NCI-H226 (cell line): ENCODE measurements at places on chromosomes 3 and 15.

DNA sequence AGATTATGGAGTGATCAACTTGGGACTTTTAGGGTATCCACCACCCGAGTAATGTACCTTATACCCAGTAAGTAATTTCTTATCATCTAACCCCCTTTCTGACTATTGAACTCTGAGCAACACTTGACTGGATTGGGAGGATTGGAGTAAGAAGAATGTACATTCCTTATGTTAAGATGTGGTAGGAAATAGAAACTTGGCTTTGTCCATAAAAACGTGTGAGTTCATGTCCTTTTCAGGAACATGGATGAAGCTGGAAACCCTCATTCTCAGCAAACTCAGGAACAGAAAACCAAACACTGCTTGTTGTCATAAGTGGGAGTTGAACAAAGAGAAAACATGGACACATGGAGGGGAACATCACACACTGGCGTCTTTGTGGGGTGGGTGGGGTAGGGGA is 112.3 kb downstream of the PTPRG start:
- no peak for DNase-seq

GRCh38 chr3:107512108-107512507 is 10.7 kb upstream of the BBX start:
- DNase-seq = no peak

DNA sequence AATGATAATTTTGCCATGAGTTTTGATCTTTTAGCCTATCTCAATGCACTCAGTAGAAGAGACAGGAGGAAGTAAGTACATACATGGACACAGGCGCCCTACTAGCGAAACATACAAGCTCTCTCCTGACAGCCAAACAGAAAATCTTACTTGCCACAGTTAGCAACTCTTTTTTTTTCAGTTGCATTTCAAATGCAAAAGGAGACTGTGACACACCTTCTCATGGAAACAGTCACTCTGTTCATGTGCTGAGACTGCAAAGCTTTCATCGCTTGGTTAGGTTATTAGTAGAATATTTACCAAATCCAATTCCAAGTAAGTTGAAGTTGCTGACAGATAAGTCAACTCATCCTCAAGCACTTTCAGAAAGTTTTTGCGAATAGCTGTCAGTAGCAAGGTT is 223.3 kb downstream of the FOXP1 start:
- DNase-seq = no peak

DNA sequence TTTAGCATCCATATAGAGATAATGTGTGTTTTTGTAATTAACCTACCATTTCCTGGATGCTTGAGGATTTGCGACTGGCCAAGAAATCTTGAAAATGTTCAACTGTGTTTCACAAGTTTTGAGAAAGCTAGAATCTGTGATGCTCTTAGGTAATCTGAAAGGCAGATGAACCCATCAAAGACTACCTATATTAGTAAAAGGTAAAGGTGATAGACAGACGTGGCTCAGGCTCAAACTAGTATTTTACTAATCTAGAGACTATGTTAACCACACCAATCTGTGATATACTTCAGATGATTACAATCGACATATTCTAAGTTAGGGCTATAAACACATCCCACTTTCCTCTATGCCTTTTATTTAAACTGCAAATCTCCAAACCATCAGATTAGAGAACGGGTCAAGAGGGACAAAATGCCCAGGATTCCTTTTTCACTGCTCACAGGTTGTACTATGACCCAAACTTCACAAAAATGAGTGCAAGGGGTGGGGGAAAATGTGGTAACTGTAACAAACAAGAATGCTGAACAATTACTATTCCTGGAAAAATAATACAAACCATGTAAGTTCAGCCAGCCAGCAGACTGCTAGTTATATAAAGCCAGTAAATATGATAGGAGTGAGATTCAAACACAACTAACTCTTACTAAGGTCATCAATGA is 295.1 kb downstream of the FOXP1 start:
- DNase-seq = no peak

DNA sequence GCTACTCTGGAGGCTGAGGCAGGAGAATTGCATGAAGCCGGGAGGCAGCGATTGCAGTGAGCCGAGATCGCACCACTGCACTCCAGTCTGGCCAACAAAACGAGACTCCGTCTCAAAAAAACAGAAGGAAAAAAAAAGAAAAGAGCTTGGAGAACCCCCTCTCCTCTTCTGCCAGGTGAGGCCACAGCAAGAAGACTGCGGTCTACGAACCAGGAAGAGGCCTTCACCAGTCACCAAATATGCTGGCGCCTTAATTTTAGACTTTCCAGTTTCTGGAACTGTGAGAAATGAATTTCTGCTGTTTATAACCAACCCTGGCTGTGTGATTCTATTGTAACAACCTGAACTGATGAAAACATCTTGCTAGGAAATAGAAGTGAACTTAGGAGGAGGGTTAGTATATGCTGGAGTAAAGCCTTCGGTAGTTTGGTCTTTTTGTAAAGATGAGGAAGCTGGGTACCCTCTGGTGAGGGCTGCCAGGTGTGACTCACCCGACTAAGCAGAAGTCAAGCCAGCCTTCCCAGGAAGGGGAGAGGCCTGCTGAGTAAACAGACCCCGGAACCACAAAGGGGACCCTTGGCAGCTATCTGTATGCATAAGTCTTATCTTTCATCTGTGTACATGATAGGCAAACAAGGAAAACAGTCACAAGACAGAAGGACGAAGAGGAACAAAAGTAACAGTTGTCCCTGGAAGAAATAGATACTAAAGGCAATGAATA is 78.7 kb downstream of the KLF13 start:
- DNase-seq = no peak

- DNase-seq = no peak
These were observed 395.5 kb downstream of the SHQ1 start for GRCh38 chr3:72452745-72453144.

GRCh38 chr15:46312133-46312740 is 677.4 kb downstream of the SQOR start:
- DNase-seq = no peak
